KG1 (cell line): ENCODE measurements at places on chromosomes 5 and 9.

GRCh38 chr9:70672161-70672649 lies 257.7 kb upstream of the KLF9 start:
- no peak for DNase-seq

GRCh38 chr5:135839566-135839965 lies 5.1 kb downstream of the SLC25A48 start:
- no peak for DNase-seq

GRCh38 chr9:88737876-88738275 lies 202.9 kb downstream of the NXNL2 start:
- DNase-seq: no peak

DNA sequence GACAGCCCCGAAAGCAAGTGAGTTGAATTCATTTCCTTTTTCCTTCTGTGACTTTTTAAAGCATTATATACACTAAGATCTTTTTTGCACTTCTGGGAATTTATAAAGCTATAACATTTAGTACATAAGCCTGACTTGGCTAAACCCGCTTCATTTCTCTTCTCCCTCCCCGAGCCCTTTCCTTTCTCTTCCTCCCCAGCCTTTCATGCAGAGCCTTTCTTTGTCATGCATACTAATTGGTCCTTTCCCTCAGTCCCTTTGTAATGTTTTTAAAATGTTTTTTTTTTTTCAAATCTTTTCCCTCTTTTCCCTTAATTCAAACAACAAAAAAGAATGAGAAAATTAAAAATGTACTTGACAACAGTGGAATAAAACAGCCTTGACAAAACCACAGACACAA lies 246.4 kb downstream of the PSAT1 start:
- no peak for DNase-seq

GRCh38 chr9:79565245-79565644 lies 6.5 kb upstream of the TLE4 start:
- no peak for DNase-seq

DNA sequence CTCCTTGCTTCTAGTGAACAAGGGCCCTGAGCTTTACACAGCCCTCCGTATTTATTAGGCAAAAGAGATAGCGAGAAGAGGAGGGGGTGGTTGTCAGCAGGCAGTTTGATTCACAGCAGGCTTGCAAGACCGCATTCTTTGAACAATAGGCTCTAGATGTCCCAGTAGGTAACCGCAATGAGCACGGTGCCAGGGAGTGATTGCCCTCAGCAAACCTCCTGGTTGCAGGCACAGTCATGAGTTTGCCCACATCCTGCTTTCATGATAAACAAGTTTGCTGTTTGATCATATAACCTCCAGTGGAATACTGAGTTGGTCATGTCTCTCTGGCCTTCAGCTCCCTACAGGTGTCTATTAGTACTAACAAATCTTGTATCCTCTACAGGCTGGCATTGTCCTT lies 66.1 kb downstream of the CACNA1B start:
- DNase-seq: no peak

DNA sequence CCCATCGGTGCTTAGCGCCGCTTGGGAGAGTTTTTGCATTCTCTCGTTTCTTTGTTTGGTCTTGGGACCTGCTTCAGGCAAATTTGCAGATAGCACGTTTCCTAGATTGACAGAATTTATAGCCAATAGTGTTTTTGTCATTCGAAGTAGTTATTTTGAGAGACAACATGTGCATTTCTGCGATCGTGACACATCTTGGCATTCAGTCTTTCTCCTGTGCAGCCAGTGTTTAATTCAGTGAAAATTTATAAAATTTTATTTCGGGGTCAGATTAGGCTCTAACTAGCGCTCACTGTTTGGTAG lies 830 bp downstream of the PRRC1 start:
- no peak for DNase-seq

DNA sequence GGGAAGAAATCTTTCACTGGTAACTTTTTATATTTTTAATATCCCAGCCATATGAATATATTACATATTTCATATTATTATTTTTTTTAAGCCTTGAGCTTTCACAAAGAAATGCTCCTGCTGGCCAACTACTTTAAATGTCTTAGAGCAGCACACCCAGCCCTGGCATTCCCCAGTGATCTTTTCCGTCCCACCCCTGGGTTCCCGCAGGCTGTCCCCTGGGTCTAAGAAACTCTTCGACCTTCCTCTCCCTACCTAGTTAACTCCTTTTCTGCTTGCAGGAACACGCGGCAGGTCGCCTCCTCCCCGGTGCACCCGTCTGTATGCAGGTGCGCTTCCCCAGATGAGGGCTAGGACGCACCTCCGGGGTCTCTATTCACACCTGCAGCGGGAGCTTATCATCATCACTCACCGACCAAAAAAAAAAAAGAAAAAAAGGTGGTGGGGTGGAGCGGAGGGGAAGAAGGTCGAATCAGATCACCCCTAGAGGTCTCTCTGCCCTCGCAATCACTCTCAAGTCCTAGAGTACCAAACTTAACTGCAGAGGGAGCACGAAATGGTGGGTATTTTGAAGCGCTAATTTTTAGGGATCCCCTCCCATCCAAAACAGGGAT lies 696 bp downstream of the ZFP62 start:
- DNase-seq: no peak

GRCh38 chr9:137019891-137020683 lies 8.0 kb downstream of the ABCA2 start:
- no peak for DNase-seq

DNA sequence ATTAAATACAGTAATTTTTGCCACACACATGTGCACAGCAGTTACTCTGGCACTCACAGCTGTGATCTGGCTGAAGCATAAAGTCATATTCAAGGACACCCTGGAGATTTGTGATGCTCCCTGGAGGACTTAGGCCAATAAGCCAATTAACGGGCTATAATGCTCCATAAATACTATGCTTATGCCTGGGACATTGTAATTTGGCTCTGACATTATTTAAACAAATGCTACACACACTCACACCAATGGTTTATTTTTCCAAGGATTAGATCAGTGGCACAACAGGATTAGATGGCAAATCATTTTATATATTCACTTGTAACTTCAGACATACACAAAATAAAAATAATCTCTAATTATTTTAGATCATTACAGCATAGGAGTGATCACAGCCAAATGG lies 111.2 kb downstream of the LMNB1 start:
- no peak for DNase-seq

GRCh38 chr9:121814594-121814993 lies 163.2 kb downstream of the DAB2IP start:
- no peak for DNase-seq

GRCh38 chr5:158538506-158539074 lies 561.1 kb downstream of the EBF1 start:
- no peak for DNase-seq

DNA sequence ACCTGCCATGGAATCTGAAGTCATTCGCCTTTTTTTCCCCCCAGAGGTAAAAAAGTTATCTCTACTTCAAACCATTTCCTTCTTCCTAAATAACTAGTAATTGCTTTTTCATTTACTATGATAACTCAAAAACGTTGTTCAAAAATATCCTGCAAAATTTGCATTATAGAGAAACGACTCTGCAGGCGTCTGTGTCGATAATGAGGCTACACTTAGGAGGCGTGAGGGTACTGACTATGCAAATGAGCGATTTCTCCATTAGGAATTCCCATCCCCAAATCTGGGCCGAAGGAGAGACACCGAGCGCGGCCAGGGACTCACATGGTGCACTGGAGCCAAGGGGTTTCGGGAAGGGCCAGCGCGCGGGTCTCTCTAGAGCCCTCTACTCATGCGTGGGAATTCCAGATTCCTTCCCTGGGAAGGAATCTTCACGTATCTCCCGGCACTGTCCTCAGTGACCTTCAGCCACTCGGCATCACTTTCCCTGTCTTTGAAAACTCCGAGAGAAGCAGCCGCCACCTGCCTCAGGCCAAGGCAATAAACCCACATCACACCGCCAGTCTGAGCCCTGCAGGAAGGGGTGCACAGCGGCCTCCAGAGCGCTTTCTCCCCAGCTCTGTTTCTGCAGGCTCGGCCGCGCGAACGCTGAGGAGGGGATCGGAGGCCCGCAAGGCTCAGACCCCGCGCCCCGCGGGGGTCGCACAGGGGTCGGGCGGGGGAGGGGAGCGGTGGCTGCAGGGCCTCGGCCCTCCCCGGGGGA lies 718 bp upstream of the DENND4C start:
- DNase-seq: peak; percentile 47

DNA sequence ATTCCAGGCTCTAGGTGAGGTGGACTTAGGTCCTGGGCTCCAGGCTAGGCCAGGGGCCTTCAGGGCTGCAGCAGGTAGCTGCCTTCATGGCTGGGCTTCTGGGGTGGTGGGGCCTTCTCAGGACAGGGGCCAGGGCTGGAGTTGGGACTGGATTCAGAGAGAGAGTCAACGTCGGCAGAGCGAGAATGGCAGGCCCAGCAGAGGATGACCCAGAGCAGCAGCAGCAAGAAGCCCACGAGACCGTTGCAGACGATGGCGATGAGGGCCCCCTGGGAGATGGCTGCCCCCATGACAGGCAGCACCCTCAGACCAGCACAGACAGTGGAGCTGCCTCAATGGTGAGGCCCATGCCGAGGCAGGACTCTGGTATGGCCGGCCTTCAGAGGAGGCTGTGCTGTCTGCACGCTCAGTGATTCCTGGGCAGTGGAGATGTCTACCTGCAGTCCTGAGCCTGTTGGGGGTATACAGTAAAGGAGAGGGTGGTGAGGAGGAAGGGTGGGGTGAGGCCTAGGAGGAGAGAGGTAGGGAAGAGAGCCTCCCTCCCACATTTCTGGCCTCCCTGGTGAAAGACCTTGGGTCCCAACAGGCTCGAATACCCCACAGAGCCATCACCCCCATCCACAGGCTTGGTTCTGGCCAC lies 1.3 kb downstream of the ENHO start:
- DNase-seq: no peak

GRCh38 chr5:33969572-33970452 lies 14.7 kb downstream of the SLC45A2 start:
- DNase-seq: no peak

- no peak for DNase-seq
These were observed 253.5 kb downstream of the AOPEP start for GRCh38 chr9:94979904-94980507.

DNA sequence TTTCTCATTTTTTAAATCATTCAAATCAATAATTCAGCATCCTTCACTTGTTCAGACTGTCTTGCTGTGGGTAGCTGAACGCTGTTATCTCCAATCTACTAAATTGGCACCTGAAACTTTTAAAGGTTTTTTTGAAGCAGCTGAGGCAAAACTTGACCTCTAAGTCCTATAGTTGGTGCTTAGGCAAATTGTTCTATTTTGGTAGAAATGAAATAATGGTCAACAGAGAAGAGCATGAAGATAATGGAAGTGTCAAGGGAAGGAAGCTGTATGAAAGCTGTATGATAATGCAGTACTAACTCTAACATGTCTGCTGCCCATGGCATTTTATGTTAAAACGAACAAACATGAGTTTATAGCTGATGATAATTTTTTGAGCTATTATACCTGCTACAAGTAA lies 138.0 kb downstream of the GDNF start:
- DNase-seq: no peak

- DNase-seq: peak; percentile 40
These were observed 431 bp downstream of the FASTKD3 start for GRCh38 chr5:7868427-7868772.

DNA sequence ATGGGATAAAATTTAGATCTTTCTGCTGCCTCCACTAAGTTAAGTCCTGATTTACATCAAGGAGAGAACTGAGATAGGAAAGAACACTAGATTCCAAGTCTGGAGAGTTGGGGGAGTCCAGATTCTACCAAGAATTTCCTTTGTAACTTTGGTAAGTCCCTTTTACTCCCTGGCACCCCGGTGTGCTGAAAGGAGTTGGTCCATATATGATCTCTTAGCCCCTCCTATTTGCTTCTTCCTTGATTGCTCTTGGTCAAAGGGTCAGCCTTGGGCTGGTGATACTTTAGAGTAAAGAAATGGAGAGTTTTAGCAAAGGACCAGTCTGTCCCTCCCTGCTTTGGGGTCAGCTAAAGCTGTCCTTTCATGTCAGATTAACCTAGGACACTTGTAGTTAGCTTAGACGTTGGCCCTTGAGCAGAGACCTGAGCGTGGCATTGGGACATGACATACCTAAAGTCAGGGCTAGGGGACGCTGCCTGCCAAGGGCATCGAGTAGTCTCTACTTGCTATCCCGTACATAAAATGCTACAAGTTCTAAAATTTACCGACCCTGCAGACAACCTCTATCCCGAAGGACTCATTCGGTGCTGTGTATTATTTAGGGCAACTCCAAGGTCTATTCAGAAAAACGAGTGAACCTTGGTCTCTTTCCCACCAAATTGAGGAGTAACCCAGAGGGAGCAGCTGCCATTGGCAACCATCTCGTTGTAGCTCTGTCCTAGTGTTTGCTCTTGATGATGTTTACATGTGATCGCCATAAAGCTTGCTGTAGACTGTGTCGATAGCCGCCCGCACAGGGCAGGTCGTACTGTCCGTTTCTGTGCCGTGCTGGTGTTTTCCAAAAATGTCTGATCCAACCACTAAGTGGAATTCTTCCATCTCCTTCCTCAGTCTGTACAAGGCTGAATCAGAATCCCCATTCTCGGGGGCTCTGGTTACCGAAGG lies 94.4 kb downstream of the PDE6A start:
- no peak for DNase-seq

- no peak for DNase-seq
These were observed 1.3 kb upstream of the PTPDC1 start for GRCh38 chr9:94082956-94083355.

DNA sequence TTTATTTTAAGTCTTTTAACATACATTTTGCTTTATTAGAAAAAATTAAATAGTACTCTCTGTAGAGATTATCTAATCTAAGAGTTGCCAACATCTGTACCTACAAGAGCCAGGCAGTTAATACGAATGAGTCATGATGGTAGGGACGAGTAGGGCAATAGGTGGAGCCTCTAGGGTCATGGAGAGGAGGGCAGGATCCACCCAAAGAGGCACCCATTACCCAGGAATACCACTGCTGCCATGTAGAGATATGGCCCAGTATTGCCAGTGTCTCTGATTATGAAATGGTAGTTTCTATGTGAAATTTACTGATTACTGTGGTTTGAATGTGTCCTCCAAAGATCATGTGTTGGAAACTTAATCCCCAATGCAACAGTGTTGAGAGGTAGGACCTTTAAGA lies 170.4 kb downstream of the PIK3R1 start:
- no peak for DNase-seq

- no peak for DNase-seq
These were observed 11.6 kb upstream of the TYRP1 start for GRCh38 chr9:12681620-12682019.

DNA sequence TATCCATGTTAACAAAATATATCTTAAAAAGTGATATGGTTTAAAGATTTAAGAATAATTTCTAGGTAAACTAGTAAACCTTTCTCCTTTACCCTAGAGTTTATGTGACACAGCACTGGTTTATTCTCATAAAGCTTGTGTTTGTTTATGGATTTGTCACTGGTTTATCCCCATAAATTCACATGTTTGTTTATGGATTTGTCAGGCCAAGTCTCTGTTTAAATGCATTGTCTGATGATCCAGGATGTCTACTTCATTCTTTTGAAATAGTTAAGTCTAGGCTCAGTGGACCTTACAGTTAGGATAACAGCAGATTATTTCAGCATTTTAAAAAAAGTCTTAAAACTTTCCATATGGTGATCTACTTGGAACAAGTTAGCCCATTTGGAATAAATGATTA lies 334.0 kb downstream of the ARRDC3 start:
- DNase-seq: no peak

- DNase-seq: peak; percentile 70
These were observed 100.3 kb upstream of the PANK3 start for GRCh38 chr5:168679515-168679920.

GRCh38 chr5:176897263-176897662 lies 1.9 kb downstream of the HK3 start:
- no peak for DNase-seq
